ENCODE measurements at places on chromosomes 1 and 21. TPM values are rescaled to one million over a fixed set of nuclear protein-coding genes. Genes with fewer than 3 reads are reported as not detected.
A peak's percentile ranks its signal among the peaks of the same experiment; 100 is the strongest.

The TDRD10 gene
- not detected for total RNA-seq

The IFFO2 gene
- total RNA-seq, result 11.4 TPM

The ACTL8 gene
- total RNA-seq, result not detected

The EXTL1 gene
- not detected for total RNA-seq

DNA sequence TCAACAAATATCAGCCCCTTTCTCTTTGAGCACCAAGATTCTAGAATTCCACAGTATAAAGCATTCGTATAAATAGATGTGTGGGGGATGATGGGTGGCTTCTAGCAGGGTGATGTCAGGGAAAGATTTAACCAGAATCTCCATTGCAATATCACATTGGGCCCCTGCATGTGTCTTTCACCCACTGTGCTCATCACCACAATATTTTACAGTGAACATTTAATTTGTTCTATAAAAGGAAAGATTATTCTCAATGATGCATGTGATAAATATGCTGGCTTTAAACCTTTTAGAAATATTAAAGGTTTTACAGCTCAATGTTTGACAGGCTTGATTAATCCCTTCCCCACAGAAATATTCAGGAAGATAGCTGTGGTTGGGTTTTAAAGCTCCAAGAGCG is 457.8 kb upstream of the DAB1 start:
- DNase-seq, result no peak

GRCh38 chr1:236760986-236761385 is 34.1 kb upstream of the MTR start:
- no peak for DNase-seq

DNA sequence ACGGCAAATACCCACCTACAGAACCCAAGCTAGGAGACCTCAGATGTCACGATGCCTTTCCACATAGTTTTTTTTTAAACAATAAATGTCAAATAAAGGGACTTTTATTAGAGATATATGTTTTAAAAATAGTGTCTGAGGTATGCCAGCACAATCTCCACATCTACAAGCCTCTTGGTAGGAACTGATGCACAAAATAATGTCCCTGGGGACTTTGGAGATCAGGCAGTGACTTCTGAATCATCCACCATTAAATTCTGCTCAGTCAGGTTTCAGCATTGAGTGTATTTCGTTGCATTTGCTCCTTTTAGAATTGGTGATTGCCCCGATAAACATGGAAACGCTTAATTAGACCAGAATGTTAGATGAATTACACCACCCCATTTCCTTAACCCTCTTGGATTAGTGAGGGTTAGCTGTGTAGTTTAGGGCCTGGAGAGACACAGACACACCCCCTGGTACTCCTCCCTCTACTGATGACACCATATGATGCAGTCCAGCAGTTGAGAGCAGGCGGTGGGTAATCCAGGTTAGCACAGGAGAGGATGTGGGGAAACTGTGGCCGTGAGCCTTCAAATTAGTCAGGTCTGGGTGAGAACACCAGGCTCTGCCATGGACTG is 33.6 kb downstream of the LGR6 start:
- no peak for DNase-seq

DNA sequence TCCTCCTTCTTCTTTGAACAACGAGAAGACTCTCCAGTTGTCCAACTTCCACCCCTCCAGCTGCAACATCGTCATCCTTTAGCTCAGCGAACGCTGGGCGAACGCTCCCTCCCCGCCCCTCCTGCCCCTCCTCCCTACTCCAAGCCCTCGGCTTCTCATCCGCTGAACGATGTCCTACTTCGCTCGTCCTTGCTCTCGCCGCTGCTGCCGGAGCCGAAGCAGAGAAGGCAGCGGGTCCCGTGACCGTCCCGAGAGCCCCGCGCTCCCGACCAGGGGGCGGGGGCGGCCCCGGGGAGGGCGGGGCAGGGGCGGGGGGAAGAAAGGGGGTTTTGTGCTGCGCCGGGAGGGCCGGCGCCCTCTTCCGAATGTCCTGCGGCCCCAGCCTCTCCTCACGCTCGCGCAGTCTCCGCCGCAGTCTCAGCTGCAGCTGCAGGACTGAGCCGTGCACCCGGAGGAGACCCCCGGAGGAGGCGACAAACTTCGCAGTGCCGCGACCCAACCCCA is at the start of gene BCAN:
Gene BCAN (plus strand): TSS at position 357 of the 504 bp plus-strand sequence. CDS start 3,938 bp downstream, outside the sequence.
- no peak for DNase-seq

DNA sequence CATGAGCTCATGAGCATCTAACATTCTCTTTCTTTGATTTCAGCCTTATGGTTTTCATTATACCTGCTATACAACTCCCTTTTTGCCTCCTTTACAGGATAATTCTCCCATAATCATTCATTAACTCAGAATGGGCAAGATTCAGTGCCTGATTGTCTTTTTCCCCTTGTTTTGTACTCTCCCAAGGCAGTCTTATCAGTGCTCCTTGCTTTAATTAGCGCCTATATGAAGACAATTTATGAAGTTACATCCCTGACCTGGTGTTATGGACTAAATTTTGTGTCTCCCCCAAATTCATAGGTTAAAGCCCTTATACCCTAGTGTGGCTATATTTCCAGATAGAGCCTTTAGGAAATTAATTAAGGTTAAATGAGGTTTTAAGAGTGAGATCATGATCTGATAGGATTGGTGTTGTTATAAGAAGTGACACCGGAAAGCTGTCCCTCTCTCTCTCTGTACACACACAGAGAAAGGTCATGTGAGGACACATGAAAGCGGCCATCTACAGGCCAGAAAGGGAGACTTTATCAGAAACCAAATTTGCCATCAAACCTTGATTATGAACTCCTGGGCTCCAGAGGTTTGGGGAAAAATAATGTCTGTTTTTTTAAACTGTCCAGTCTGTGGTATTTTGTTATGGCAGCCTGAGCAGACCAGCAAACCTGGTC is 185.8 kb upstream of the CHODL start:
- no peak for DNase-seq

GRCh38 chr1:22217811-22218460 is 75.0 kb upstream of the WNT4 start:
- no peak for DNase-seq

DNA sequence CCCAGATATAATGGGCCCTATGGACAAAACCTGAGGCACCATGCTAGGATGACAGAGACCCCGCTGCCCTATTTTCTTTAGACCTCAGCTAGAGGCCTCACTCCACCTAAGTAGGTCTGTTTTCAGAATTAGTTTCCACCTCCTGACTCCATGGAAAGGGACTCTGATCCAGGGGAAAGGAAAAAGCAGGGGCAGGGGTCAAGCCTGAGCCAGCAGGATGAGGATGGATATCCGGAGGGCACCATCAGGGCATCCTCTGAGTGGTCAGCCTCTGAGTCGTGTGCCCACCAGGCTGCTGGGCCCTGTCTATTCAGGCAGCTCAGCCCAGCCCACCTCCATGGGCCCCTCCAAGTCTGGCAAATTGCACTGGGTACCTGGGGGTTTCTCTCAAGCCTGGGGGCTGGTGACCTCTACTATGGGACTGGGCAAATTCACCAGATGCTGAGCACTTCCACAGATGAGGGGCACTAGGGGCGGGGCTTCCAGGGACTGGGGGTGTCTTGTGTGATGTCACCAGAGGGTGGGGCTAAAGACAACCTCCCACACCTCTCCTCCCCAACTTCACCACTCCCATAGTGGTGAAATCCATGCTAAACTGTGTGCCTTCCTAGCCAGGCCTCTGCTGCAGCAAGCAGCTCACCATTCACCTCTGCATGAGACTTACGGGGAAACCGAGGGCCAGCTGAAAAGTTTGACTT is 5.5 kb downstream of the PAQR7 start:
- DNase-seq, result no peak

- no peak for DNase-seq
These were observed 23.4 kb downstream of the DMRTB1 start for GRCh38 chr1:53482441-53483153.

DNA sequence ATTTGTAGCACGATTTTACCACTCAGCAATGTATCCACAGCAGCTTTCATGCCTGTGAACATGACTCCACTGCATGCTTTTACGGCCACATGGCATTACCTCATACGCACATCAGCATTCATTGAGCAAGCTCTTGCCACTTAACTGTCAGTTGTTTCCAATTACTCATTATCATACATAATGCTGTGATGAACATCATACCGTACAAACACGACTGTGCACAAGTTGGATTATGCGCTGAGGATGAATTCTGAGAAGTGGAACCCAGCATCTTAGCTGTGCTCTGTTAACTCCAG is 9.6 kb downstream of the UMODL1 start:
- DNase-seq, result peak; percentile 24

- DNase-seq, result no peak
These were observed 20.4 kb downstream of the AIM2 start for GRCh38 chr1:159056069-159056698.

DNA sequence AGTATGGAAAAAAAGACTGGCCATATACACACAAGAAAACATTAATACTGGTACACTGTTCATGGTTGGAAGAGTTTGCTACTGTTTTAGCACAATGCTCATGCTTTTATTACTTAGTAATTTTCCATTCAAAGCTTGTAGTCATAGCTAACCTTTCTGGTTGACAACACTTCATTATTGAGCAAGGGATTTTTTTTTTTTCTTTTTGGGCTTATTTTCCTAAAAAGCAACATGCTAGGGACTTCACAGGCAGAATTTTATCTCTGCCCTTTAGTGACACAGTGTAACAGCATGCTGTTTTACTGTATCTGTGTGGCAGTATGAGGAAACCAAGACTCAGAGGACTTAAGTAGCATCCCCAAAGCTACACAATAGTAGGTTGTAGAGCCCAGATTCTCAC is 58.5 kb downstream of the FGGY start:
- DNase-seq, result no peak

GRCh38 chr1:178417858-178418257 is 78.9 kb downstream of the CLEC20A start:
- no peak for DNase-seq
